ENCODE measurements at places on chromosomes 5 and 9.

GRCh38 chr9:36194326-36195000 is 3.7 kb downstream of the CLTA start:
- no peak for DNase-seq

DNA sequence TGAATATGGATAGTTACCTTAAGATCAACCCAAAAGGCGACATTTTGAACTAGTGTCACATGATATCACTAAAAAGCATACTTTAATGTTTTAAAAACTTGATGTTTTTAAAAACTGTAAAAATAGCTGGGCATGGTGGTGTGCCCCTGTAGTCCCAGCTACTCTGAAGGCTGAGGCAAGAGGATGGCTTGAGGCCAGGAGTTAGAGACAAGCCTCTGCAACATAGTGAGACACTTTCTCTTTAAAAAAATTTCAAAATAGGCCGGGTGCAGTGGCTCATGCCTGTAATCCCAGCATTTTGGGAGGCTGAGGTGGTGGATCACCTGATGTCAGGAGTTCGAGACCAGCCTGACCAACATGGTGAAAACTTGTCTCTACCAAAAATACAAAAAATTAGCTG is 129.5 kb downstream of the NPR3 start:
- no peak for DNase-seq

DNA sequence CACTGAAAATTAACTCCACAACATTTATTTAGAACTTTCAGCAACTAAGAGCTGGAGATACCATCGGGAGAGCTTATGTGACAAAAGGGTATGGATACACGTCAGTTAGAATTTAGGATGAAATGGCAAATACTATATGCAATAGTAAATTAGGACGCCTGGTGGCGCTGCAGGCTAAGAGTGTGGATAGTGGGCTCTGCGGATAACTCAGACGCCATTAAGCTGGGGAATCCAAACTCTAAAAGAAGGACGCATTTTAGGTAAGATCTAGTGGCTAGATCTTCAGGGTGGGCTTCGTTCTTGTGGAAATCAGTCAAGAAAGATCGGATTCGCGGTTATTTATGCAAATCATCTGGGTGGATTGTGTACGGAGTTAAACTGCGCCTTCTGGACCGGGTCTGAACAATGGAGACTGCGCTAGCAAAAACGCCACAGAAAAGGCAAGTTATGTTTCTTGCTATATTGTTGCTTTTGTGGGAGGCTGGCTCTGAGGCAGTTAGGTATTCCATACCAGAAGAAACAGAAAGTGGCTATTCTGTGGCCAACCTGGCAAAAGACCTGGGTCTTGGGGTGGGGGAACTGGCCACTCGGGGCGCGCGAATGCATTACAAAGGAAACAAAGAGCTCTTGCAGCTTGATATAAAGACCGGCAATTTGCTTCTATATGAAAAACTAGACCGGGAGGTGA is at the start of gene PCDHB5:
TSS of gene PCDHB5 (plus strand) at position 177 of the 688 bp plus-strand sequence. CDS start at position 406, 229 bp downstream.
- DNase-seq: no peak

GRCh38 chr5:56684159-56684558 is 131.2 kb upstream of the MAP3K1 start:
- no peak for DNase-seq

GRCh38 chr9:26675035-26675434 is 217.6 kb downstream of the CAAP1 start:
- no peak for DNase-seq

Data from stimulated activated CD4-positive, alpha-beta T cell treated with anti-CD3 and anti-CD28 coated beads, Interleukin-1b, Interleukin-23, amount 100 ng/mL, for 1 hour (primary cell).